ENCODE measurements at places on chromosomes 2 and 18.

GRCh38 chr18:54813977-54814565 is 14.2 kb upstream of the RAB27B start:
- DNase-seq: no peak

DNA sequence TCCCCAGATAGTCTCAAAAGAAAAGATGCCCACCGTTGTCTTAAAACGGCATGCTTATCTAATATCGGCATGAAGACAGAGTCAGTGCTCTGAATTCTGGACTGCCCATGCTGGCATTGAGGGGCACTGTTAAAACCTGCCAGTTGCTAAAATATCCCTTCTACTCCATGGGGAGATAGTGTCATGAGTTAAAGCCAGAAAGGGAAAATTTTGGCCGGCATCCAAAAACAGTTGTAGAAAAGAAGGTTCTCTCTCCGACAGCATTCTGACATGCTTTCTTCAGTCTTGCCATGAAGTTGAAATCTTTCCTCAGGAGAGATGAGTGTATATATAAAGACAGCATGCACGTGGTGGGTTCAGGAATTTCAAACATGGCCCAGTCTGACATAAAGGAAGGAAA is 401.3 kb upstream of the PIK3C3 start:
- no peak for DNase-seq

- DNase-seq: peak; percentile 58
Observed at GRCh38 chr2:96875498-96876268, 5.8 kb upstream of the SEMA4C start.

DNA sequence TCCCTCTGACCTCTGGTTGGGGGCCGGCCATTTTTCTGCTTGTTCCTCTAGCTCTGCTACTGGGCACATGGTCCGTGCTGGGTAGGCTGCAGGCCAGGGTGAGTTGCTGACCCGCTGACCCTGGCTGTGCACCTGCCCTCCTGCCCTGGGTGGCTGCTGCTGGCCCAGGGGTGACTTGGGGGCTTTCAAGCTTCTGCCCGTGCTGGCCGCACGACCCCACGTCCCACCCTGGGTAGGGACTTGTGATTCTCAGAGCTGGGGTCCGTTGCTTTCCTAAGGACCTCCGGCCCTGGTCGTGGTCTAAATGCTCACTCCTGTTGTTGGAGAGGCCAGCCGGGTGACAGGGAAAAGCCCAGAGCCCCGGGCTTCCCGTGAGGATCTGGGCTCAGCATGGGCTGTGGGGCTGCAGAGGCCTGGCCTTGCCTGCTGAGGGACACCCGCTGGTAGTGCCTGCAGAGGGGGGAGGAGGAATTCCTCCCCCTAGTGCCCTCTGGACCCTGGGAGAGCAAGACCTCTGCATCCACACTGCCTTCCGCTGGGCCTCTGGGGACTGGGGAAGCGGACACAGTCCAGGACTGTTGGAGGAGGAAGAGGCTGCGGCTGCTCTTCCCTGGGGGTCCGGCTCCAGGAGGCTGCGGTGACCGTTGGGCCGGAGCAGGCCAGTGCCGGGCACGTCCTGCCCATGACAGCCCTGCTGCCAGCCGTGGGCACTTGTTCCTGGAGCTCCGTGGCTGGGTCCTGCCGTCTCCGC is 6.3 kb upstream of the GAL3ST2 start:
- DNase-seq: no peak

- no peak for DNase-seq
Observed at GRCh38 chr18:388200-388599, 112.3 kb downstream of the COLEC12 start.

DNA sequence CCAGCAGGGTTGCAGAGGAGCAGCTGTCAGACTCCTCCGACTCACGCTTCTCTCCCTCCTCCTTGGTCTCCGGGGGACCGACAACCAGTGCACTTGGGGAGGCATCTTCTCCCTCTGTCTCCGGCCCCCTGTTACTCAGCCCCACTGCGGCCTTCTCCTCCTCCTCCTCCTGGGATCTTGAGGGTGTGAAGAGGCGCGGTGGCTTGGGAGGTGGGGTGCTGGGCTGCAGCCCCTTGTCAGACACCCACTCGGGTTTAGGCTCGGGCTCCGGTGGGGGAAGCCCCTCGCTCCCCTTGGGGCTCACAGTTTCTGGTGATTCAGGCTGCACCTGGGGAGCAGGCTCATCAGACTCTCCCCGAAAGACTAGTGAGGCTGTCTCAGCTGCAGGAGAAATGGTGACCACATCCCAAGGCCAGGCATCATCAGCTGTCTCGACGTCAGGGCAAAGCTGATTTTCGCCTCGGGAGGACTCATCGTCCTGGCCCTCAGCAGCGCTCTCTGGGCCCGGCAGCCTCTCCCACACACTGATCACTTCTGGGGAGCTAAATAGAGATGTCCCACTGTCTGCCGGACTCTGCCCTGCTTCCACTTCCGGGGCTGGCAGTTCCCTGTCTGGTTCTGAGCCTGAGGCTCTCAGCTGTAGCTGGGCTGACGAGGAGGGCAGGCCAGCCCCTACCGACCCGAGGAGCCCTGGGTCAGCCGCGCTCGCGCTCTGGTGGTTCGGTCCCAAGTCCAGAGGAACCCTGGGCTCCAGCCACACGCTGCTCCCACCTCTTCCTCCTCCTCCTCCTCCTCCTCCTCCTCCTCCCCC is 9.0 kb upstream of the SFXN5 start:
- peak; percentile 71 for DNase-seq

- DNase-seq: no peak
Observed at GRCh38 chr18:22868831-22869230, 64.3 kb upstream of the RBBP8 start.

- peak; percentile 24 for DNase-seq
Observed at GRCh38 chr18:22606563-22607283, 189.0 kb upstream of the CTAGE1 start.

- DNase-seq: peak; percentile 65
Observed at GRCh38 chr2:204321910-204322751, 223.1 kb upstream of the PARD3B start.

DNA sequence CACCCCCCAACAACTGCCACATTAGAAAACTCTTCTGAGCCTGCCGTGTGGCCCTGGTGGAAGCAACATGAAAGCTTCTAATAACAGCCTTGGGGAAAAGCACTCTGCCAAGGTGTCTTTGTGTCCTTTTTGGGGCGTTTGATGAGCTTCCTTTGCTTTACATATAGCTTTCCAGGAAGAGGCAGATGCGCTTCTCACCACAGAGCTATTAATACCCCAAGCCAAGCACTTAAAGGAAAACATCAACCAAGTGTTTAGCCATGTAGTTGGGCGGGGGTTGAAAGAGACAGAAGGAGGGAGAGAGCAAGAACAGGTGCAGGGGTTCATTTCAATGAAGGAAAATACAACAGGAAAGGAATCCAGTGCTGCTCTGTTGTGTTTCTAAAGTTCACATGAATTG is 176.1 kb downstream of the VAPA start:
- DNase-seq: no peak

GRCh38 chr2:104041351-104041750 is 812.6 kb upstream of the POU3F3 start:
- DNase-seq: no peak

DNA sequence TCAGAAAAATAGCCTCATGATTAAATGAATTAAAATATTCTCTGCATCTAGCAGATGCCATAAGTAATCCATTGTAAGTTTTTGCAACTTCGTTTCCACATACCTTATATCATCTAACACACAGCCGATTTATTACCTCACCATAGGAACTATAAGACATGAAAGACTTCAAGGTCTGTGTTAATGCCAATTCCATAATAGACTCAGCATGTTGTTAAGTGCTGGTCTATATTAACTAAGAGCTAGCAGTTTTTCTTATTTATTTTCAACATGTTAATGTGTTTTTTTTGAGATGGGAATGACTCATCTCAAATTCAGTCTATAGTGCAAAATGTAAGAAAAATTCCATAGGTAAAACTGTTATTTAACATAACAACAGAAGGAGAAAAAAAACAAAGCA is 243.9 kb upstream of the GULP1 start:
- DNase-seq: no peak
